Stimulated activated CD8-positive, alpha-beta memory T cell treated with anti-CD3 and anti-CD28 coated beads, Interleukin-7, amount 100 ng/mL, for 1 hour (primary cell): ENCODE measurements at places on chromosomes 7 and 10.

DNA sequence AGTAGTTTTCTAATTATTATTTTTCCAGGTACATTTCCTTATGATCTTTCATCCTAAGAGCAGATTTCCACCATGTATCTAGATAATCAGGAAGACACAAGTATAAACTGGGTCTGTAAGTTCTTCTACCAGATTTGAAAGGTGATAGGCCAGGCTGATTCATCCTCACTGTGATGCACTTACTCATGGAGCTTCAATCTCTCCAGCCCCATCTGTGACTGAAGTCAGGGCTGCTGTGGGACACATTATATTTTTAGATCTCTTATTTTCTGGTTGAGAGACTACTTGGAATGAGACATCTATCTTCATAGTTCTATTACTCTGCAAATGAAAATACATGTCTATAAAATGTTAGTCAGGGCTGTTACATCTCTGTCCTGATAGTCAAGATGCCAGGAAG lies 85.5 kb upstream of the SLC25A13 start:
- DNase-seq: no peak

GRCh38 chr10:68099736-68100135 lies 9.6 kb upstream of the MYPN start:
- no peak for DNase-seq

DNA sequence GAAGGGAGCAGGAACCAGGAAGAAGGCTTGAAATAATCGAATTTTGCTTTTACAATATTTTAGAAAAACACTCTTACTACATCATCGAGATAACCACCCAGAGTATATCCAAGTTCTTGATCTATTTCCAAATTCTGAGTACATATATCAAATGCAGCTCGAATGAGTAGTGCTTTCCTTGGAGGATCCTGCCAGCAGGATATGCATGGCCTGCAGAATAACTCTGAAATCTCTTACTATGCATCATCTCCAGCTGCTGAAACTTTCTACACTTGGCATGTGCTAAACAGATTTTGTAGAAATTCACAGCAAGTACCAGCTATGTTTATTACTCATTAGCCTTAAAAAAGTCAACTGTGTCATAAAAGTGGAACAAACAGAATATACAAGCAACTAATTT lies 44.0 kb upstream of the ANK3 start:
- no peak for DNase-seq

DNA sequence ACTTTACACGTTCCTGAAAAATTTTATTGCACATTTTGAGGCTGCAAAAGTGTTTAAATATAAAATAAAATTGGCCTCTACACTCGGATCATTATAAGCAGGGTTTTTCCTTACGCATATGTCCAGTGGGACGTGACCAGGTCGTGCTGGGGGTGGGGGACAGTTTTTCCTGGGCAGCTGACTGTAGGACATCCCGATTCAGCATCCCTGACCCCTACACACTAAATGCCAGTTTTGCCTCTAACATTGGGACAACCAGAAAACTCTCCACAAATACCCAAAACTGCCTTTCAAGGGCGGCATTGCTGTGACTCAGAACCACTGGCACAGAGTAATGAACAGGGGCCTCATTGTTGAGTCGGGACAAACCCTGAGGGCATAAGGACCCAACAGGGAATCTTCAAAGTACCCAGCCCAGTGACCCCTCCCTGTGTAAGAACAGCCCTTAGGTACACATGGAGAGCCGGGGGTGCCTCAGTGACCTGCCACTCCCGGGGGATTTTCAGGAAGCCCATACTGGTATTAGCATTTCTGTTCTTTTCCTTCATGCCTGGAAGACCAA lies 170.6 kb downstream of the ARHGAP21 start:
- DNase-seq: no peak

- DNase-seq: no peak
These were observed 701.5 kb downstream of the KCNMA1 start for GRCh38 chr10:76935941-76936613.

DNA sequence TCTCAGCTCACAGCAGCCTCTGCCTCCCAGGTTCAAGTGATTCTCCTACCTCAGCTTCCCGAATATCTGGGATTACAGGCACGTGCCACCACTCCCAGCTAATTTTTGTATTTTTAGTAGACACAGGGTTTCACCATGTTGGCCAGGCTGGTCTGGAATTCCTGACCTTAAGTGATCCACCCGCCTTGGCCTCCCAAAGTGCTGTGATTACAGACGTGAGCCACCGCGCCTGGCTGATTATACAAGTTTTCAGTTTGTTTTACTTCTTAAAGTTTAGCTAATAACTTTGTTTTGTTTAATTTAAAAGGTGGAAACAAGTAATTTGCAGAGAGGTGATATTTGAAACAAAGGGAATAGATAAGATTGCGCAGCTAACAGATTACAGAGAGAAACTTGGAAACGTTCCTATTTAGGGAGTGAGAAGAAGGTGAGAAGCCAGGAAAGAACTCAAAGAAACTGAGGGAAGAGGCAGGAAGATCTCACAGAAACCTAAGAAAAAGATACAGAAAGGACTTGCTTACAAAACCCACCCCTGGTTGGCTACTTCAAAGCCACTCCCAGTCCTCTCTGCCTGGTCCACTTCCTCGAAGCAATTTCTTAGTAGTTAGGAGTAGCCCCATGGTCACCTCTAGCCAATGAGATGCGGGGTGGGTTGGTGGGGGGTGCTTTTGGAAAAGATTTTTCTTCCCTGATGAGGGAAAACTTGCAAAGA lies 15.0 kb upstream of the PDLIM1 start:
- no peak for DNase-seq

- DNase-seq: no peak
These were observed 95.7 kb upstream of the SVIL start for GRCh38 chr10:29730458-29730857.

- DNase-seq: no peak
These were observed 1211.3 kb downstream of the REEP3 start for GRCh38 chr10:64732372-64732957.

GRCh38 chr7:138208142-138208570 lies 131.9 kb downstream of the AKR1D1 start:
- DNase-seq: no peak

- DNase-seq: no peak
These were observed 106.8 kb upstream of the FAM133B start for GRCh38 chr7:92697012-92697411.

- no peak for DNase-seq
These were observed 18.5 kb downstream of the RAMP3 start for GRCh38 chr7:45176091-45176490.

DNA sequence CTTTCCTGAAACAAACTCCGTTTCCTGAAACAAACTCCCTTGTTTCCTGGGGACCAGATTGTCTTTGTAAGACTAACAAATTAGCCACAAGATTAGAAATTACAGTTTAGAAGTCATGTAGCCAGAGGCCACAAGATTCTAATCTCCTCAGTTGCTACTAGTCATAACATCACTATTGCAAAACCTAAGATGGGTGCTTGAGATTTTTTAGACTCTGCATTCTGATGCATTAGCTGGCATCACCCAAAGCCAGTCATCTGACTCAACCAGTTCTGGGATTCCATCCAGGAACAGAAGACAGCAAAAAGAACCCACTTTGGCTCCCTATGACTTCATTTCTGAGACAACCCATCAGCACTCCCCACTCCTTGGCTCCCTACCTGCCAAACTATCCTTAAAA lies 367.9 kb upstream of the MBL2 start:
- DNase-seq: no peak

DNA sequence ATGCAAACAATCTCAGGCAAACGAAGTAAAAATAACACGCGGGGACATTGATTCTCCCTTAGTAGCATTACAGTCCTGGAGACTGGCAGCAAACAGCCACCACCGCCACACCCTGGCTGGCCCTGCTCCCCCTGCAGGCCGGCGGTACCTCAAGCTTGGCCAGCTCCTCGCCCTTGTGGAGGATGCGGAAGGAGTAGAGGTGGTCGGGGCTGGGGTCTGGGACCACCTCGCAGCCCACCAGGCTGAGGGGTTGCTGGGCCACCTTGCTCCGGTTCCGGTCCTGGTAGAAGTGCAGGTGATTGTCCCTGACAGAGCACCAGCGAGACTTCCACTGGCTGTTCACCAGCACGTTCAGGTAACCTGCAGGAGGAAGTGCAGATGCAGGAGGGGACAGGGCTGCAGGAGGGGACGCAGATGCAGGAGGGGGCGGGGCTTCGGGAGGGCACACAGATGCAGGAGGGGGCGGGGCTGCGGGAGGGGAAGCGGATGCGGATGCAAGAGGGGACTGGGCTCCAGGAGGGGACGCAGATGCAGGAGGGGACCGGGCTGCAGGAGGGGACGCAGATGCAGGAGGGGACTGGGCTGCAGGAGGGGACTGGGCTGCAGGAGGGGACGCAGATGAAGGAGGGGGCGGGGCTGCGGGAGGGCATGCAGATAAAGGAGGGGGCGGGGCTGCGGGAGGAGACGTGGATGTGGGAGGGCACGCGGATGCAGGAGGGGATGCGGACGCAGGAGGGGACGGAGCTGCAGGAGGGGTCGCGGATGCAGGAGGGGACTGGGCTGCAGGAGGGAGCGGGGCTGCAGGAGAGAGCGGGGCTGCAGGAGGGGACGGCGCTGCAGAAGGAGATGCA lies 65.7 kb downstream of the VWA2 start:
- peak; percentile 33 for DNase-seq

DNA sequence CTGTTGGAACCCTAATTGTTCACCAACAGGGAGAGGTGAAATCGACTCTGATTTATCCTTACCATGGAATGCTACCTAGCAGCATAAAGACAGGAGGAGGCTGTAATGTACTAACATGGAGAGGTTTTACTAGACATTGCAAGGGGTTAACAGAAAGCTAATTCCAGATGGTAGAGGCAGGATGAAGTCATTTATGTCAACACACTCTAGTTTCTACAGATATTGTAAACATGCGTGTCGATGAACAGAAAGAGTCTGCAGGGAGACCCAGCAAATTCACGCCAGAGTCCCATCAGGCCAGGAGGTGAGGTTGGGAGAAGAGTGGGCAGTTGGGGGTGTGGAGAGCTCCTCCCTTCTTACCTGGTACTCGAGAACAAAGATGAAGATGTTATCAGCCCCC lies 7.0 kb downstream of the NPC1L1 start:
- DNase-seq: no peak

- no peak for DNase-seq
These were observed 103.0 kb upstream of the SEMA3A start for GRCh38 chr7:84297616-84298015.
